ENCODE measurements at places on chromosomes 3 and 15. TPM values are rescaled to one million over a fixed set of nuclear protein-coding genes. Genes with fewer than 3 reads are reported as not detected.
A peak's percentile ranks its signal among the peaks of the same experiment; 100 is the strongest.

DNA sequence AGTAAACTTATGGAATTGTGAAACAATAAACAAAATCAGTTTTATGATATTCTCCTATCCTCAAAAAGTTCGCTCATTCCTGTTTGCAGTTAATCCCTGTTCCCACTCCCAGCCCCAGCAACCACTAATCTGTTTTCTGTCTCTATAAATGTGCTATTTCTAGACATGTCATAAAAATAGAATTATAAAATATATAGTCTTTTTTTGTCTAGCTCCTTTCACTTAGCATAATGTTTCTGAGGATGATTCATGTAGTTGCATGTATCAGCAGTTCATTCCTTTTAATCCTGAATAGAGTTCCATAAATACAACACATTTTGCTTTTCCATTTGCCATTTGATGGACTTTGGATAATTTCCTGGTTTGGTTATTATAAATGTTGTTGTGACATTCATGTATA is 140.0 kb downstream of the KCNAB1 start:
- no peak for DNase-seq

DNA sequence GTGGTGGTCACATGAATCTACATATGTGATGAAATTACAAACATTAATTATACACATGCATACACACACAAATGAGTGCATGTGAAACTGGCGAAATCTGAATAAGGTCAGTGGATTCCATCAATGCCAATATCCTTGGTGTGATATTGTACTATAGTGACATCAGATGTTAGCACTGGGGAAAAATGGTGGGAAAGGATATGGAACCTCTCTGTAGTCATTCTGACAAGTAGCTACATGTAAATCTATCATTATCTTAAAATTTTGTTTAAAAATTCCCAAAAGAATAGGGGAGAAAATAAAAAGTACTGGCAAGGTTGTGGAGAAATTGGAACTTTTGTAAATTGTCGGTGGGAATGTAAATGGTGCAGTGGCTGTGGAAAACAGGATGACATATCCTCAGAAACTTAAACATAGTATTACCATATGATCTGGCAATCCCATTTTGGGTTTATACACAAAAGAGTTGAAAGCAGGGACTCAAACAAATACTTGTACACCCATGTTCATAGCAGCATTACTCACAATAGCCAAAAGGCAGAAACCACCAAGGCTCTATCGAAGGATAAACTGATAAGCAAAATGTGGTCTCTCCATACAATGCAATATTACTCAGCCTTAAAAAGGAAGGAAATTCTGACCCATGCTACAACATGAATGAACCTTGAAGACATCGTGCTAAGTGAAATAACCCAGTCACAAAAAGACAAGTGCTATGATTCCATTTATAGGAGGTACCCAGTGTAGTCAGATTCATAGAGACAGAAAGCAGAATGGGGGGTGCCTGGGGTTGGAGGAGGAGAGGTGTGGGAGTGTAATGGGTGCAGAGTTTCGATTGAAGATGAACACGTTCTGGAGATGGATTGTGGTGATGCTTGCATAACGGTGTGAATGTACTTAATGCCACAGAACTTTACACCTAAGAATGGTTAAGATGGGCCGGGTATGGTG is 25.3 kb upstream of the HRH1 start:
- DNase-seq = peak; percentile 40

DNA sequence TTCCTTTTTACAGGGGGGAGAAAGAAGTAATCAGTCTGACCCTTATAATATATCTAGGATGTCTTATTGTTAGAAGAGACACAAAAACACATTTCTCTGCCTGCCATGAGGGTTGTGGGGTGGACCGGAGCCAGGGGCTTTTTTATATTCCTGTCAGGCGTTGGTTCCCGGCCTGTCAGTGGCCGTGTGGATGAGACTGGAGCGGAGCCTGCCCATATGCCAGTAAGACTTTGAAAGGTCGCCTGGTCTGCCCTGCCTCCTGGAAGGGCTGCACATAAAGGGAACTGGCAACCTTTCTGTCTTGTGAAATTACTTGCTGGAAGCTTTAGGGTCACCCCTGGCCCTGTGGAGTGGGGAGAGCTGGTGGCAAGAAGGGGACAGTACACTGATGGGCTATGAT is 34.7 kb downstream of the MAP3K13 start:
- DNase-seq = no peak

GRCh38 chr3:15387171-15387581 is 40.2 kb downstream of the METTL6 start:
- DNase-seq = peak; percentile 30

DNA sequence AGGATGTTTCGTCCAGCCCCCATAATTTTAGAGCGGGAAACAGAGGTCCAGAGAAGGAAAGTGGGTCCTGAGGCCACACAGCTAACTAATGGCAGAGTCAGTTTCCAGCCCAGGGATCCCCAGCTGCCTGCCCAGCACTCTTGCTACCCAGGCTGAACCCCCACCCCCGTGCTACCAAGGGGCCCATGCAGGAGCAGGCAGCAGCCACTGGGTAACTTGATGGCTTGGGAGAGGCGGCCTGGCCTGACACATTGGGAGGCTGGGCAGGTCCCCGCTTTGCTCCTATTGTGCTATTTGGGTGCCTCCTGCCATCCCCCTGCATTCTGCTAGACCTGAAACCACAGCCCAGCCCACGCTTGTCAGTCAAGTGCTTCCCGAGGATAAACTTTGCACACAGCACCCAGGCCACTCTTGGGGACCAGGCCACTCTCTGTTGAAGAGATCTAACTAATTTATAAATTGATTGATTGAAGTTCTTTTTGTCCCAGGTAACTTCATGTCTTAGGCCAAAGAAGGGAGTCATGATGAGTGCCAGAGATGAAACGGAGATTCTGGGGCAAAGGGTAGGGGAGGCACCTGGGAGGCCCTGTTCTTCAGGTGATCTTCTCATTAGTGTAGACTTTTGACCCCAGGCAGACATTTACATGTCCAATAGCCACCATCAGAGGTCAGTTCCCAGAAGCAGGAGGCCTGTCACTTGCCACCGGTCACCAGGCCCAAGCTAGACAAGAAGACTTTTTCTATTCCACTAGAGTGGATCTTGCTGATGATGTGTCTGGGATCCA is 7.0 kb downstream of the PAK6 start:
- no peak for DNase-seq

- no peak for DNase-seq
Measured at GRCh38 chr3:175484666-175485065, 625.5 kb downstream of the NAALADL2 start.

The REC114 gene
- total RNA-seq = not detected

DNA sequence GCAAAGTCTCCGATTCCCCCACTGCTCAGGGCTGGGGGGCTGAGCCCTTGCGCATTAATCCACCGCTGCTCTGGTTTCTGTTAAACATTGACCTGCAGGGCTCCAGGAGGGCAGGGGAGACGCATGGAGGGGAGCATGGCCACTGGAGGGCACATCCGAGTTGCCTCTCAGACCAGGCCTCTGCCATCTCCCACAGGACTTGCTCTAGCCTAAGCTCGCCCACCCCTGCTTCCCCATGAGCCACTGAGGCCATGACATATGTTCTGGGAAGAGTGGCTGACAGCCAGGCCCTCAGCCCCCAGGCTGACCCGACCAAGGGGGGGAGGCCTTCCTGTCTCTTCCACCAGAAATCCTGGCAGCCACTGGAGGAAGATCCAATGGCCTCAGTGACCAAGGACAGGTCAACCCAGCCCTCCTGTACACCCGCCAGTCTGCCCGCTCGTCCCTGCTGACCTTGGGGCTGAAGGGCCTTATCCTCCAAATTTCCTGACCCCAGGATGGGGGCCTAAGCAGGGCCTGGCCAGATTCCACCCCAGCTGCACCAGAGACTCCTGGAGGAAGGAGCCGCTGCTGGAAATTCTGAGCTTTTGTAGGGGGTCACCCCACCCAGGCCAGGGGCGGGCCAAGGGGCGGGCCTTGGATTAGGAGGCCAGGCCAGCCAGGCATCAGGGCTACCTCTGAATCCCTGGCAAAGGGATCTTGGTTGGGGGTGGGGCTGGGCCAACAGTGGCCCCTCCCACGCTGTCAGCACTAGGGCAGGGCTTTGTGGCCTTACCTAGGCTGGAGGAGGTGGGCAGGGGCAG is at the start of gene HYAL1:
Gene HYAL1, minus strand, starts transcription at position 562 of the 803 bp plus-strand sequence. CDS start 618 bp downstream, outside the sequence.
- DNase-seq = no peak

- no peak for DNase-seq
Measured at GRCh38 chr15:69042531-69042930, 28.0 kb downstream of the NOX5 start.

The PSTPIP1 gene
- not detected for total RNA-seq

The TMEM158 gene
- 38.7 TPM for total RNA-seq

DNA sequence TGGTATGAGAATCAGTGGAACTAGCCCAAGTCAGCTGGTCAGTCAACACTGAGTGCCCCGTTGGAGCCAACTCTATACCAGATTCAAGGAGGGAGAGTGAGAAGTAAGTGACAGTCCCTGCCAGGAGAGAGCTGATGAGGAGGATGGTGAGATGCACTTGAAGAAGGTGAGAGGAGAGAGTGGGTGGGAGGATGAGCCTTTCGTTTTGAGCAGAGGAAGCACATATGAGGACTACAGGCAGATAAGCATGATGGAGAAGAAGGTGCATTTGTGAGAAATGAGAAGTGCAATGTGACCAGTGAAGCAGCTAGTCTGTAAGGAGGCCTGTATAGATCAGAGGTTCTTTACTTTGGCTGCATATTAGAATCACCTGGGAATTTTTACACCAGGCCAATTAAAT is 40.4 kb downstream of the NME9 start:
- DNase-seq = no peak

- DNase-seq = no peak
Measured at GRCh38 chr15:27330326-27330725, 359.3 kb downstream of the GABRG3 start.

DNA sequence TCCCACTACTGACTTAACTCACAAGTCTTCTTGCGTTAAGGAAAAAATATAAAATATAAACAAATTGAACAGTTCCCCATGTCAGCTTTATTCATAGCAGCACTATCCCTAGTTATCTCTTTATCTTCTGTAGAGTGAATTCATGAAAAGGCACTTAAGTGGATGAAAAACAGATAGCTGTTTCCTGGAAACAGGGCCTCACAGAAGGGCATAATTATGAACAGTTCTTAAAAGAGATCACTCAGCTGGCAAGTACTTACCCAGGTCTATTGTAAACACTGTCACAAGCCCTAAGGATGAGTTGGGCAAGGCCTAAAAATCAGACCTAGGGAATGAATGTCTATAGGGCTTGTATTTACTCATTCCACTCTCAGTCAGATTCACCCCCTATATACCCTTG is 10.7 kb downstream of the MB21D2 start:
- peak; percentile 62 for DNase-seq

The LTF gene
- total RNA-seq = not detected

DNA sequence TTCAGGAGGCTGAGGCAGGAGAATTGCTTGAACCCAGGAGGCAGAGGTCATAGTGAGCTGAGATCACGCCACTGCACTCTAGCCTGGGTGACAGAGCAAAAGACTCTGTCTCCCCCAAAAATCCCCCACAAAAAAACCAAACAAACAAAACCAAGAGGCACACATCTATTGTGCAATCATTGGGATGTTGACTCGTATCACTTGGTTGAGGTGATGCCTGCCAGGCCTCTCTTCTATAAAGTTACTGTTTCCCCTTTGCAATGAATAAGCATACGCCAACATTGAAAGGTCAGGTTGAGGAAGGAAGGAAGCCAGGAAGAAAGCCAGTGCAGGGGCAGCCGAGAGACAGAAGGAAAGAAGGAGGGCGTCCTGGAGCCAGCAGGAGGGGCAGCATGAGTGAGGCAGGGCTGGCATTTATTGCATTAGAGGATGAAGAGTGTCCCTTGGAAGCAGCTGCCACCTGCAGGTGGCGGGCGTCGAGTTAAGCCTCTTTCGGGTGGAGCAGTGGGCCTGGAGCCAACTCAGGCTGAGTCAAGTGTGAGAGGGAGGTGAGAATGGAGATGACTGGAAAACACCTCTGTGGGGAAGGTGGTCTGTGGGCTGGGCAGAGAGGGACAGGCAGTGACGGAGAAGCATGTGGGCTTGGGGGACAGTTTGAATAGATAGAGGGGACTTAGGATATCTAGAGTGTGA is 8.3 kb upstream of the CSPG4 start:
- peak; percentile 27 for DNase-seq

The C15orf62 gene
- total RNA-seq = not detected

The ZNF619 gene
- total RNA-seq = 3.0 TPM

- DNase-seq = no peak
Measured at GRCh38 chr15:31292391-31293015, 34.1 kb upstream of the KLF13 start.

DNA sequence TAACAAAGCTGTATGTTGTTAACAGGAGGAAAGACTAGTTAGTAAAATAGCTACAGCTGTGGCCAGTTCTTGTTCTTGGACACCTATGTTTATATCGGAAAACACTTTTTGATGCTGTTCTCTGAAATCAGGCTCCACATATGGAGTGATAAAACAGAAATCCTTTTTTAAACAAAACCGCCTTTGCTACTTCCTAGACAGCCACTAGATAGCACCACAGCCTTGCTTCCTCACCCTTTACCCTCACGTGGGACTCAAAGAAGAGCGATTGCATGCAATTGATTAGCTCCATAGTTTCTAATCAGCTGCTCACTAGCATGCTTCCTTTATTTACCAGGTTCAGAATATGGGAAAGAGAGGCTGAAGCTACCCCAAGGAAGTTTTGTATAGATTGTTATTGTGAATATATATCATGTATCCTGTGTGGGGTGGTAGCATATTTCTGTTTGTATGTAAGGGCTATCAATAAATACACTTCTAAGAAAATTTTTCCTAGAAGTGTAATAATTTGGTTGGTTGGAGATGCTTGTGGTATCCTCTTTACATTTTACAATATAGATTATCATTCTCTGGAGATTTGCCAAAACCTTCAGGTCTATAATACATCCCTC is 4.3 kb upstream of the MTFMT start:
- peak; percentile 50 for DNase-seq

The ADIPOQ gene
- not detected for total RNA-seq

GRCh38 chr3:100981164-100981911 is 11.9 kb downstream of the ABI3BP start:
- no peak for DNase-seq

The GHRL gene
- 0.41 TPM for total RNA-seq

The MINDY2 gene
- total RNA-seq = 31.6 TPM

DNA sequence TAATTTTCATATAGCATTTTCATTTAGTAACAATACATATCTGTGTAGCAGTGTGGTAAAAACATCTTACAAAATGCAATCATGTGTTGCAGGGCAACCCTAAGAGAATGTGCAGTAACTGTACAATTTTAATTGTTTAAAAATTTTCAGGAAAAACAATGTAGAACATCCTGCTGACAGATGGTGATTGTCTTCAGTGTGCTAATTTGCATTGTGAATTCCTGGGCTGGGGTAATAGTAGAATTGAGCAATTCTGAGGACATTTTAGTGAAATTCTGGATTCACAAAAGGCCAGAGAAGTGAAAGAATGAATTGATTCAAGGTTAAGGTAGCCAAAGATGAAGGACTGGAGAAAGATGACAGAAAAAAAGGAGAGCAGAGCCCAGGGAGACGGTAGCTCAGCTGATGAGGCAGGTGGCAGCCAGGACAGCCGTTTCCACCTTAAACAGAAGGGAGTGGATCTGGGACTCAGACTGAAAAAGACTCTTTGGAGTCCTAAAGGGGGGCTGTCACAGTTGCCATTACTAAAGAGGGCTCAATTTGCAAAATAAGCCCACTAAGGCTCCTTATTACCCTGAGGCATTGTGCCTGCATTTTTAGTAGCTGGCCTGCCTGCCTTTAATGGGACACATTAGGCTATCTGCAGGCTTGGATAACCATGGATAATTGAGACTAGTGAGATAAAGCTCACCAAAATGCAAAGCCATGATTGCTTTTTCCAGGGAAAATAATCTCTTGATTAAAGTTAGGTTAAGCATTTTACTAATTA is 8.6 kb downstream of the MAP3K13 start:
- DNase-seq = no peak
